ENCODE measurements at places on chromosomes 4 and X.

DNA sequence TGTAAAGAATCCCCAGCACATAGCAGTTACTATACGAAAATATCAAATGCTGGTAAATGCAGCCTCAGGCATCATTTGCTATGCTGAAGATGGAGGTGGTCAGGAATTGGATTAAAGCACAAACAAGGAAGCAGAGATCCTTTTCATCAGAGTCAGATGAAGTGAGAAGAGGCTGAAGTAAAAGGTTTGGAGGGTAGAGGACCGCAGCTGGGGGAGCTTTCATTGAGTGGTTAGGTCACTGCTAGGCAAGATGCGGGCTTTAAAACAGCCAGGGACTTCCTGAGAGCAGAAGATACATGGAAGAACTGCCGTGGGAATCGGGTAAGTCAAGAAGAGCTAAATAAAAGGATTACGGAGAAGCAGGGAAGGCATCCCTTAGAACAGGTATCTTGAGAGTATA is 351.4 kb downstream of the UNC5C start:
- no peak for DNase-seq

DNA sequence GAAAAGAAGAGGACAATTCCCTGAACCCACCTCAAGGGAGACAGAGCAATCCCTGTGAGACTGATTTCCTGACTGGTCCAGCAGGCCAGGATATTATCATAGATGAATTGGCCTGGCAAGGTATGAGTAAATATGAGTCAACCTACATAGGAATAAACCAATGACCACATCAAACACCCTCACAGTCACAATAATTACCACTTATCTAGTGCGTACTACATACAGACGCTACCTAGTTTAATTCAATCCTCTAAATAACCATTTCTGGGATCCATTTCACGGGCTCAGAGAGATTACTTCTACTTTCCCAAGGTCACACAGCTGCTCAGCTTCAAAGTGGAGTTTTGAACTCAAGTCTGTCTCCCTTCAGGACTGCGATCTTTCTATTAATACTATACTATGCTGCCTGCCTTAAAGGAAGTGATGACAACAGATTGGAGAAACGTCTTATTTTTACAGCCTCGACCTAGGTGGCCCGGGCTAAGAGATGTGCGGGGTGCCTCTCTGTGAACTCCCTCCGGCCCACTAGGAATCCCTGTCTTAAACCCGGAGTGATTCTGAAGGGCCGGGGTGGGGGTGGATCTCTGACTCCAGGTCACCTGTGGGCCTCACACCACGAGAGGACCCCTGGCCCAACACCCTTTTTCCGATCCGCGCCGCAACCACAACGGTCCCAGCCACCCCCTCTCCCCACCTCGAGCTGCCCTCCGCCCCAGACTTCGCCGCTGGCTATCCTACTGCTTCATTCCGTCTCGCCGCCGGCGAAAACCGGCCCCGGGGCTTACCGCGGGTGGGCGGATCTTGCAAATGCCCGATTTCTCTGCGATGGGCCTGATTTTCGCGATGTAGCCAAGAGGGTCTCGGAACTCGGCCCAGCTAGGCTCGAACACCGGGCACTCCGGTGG is 800 bp downstream of the KDM5C start:
- peak; percentile 9 for DNase-seq

DNA sequence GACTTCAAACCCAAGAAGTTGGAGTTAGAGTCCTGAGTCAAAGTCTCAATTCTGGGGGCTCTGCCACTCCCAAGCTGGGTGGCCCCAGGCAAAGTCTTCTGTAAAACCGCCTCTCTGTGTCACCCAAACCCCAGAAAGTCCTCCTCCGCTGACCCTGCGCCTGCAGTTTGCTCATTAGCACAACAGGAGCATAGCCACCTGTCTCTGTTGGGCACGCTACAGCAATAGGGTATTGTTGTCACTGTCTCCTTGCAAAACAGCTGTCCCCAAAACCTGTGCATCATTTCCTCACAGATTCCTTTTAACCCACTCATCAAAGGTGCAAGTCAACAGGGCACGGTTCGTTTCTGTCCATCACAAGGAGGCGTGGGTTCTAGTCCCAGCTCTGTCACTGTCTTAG is 8.0 kb upstream of the DGAT2L6 start:
- no peak for DNase-seq

DNA sequence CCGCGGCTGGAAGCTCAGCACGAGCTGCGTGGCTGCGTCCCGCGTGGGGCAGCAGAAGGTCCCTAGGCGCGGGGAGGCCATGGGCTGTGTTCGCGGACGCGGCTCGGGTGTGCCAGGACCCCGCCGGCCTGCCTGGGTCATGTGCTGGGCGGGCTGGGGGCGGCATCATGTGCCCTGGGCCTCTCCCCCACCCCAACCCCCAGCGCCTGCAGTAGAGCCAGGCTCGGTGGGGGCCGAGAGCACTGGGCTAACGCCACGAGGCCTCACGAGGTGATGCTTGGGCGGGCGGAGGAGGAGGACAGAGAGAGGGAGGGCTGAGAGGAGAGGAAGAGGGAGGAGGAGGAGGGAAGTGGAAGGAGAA is at the start of gene GPR143:
Gene GPR143 (minus strand): TSS at position 111 of the 361 bp plus-strand sequence. CDS start 30 bp downstream, at position 81.
- DNase-seq = no peak

GRCh38 chrX:40912166-40912565 is 173.1 kb upstream of the USP9X start:
- no peak for DNase-seq

- no peak for DNase-seq
Observed at GRCh38 chrX:12819222-12819621, 28.0 kb downstream of the PRPS2 start.

DNA sequence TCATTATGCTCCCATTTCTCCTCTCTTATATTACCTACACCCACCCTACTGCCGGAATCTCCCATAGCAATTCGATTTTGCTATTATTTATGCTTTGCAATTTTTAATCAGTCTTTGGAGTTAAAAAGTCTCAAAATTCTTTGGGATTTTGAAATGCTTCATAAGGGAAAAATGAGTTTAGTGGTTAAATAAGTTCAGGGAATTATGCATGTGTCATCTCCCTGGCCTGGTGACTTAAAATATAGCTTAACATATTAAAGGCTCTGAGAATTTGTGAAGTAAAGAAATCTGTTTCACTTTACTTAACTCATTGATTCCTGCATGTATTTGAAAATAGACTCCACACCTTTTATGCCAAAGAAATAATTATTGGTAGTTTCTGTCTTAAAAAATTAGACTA is 185.1 kb upstream of the DIPK2B start:
- DNase-seq = no peak

DNA sequence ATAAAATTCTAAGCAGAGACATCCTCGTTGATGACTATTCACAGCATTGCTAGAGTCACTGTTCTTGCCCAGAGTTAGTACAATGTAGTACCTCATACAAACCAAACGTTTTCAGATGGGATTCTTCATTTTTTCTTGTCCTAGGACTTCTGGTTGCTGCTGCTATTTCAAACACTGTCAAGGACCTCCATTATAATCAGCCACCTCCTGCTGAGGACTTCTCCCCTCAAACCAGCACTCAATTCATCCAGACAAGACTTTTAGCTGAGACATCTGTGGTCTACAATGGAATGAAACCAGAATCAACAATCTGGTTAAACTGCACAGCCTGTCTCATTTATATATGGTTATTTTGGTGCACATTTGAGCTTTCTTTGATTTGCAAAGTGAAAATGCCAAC is 1008.8 kb downstream of the STPG2 start:
- no peak for DNase-seq

DNA sequence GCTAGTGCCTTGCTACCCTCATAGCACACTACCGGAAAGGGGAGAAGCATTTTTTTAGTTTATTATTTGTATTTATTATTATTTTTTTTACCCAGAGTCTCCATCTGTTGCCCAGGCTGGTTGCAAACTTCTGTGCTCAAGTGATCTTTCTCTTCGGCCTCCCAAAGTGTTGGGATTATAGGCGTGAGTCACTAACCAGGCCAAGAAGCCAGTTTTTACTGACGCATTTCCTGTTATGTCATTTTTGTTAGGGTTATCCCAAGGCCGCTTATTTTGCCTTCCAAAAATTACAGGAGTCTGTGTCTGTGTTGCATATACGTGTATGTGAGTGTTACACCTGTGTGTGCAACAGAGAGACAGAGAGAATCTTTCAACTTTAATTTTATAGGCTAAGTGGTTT is 404.5 kb downstream of the GBA3 start:
- DNase-seq = no peak

- no peak for DNase-seq
Observed at GRCh38 chrX:13212191-13212651, 107.6 kb downstream of the ATXN3L start.

- no peak for DNase-seq
Observed at GRCh38 chrX:3244203-3244743, 102.2 kb downstream of the MXRA5 start.

DNA sequence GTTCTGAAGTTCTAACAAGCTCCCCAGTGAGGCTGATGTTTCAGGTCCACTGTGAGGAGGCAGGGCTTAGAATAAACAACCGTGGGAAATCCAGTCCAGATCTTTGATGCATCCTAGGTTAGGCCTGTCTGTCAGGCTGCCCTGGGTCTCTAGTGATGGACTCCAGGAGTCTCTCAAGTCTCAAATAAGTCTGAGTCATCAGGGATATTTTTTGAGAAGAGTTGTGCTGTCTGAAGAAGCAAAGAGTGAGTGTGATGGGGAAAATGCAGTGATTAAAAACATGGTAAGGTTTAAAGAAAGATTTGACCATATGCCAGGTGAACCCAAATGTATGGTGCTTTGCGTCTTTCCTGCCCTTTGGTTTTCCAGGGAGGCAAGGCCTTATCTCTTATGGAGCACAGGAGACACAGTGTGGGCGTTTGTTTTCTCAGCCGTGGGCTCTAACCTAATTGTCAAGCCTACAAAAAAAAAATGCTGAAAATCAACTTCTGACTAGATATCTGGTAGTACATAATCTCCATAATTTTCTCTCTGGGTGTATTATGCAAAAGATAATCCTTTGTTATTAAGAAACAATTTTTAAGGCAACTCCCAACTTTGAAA is 100.7 kb downstream of the PTTG2 start:
- DNase-seq = no peak

GRCh38 chrX:24398766-24399165 is 38.3 kb downstream of the SUPT20HL1 start:
- DNase-seq = no peak

DNA sequence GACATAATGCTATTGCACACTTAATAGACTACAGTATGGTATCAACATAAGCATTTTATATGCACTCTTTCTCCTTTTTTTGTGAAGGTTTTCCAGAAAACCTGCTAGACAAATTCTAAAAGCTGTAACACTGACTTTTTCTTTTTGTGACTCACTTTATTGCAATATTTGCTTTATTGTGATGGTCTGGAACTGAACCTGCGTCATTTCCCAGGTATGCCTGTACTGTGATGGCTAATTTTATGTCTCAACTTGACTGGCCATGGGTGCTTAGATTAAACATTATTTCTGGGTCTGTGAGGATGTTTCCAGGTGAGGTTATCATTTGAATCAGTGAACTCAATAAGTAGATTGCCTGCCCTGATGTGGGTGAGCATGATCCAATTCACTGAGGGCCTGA is 35.5 kb upstream of the LAMP2 start:
- no peak for DNase-seq

DNA sequence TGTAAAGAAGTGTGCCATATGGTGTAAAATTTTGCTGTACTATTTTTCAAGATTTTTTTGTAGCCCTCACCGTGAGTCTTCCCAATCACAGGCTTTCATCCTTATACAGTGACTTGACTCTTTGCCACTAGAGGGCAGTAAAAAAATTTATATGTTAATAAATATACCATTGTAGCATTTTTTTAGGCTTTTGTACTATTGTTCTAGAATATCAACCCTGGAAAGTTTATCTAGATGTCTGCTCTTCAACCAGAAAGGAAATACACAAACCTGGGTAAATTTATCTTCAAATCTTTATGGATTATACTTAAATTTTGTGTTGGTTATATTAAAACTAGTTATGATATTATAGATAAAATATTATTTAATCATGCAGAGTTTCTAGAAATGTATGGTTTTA is 235.3 kb downstream of the TENM3 start:
- DNase-seq = peak; percentile 33

- no peak for DNase-seq
Observed at GRCh38 chr4:8593264-8594096, 915 bp downstream of the CPZ start.

DNA sequence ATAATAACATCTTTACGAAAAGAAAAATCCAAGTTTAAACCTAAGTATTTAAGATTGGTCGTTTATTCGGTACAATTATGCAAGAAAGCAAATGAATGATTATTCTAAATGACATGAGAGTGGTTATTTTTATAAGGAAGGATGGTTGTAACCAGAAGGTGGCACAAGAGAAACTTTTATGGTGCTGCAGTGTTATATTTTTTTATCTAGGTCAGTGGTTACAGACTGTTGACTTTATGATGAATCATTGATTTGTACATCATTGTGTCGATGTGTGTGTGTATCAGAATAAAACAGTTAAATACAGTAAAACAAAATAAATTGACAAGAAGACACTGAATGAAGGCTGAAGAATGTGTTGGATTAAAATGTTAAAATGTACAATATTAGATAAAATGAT is 9.8 kb downstream of the DCAF8L2 start:
- no peak for DNase-seq

GRCh38 chr4:147090486-147090885 is 144.8 kb upstream of the TTC29 start:
- DNase-seq = no peak

GRCh38 chrX:134880866-134881265 is 109.9 kb upstream of the SMIM10 start:
- DNase-seq = no peak
